Inflammatory macrophage treated with lipopolysaccharide for 1 hour (primary cell): ENCODE measurements at places on chromosomes 1 and 21.

- no peak for DNase-seq
These were observed 88.9 kb downstream of the XPR1 start for GRCh38 chr1:180720753-180721152.

DNA sequence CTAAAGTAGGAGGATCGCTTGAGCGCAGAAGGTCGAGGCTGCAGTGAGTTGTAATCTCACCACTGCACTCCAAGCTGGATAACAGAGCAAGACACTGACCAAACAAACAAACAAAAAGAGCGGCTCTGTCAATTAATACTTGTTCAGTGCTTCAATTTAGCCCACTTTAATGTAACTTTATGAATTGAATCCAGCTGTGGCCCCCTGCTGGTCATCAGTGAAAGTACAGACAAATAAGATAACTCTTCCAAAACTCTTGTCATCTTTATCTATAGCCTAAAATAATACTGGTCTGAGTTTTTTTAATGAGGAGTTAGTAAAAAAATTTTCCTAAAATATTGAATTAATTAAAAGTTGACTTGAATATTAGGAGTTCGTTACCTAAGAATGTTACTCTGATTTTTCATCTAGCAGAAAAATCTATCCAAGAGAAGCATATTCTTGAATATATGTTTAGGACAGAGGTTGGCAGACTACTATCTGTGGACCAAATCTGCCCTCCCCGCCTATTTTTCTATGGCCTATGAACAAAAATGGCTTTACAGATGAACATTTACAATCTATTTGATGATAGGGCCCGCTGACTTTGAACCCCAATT lies 26.1 kb downstream of the ATP5PF start:
- DNase-seq: peak; percentile 32

DNA sequence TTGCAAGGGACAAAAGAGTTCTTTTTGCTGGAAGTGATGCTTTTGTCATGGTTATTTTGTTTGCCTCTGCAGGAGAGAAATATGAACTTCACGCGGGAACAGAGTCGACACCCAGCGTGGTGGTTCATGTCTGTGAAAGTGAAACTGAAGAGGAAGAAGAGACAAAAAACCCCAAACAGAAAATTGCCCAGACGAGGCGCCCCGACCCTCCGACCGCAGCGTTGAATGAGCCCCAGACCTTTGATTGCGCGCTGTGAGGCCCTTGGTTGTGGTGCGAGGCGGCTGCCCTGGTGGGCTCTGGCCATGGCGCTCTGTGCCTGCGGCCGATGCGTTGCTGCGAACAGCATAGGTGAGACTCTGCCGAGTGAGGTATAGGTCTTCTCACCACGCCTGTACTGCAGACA lies 20.9 kb upstream of the NCMAP start:
- no peak for DNase-seq

- DNase-seq: no peak
These were observed 1.0 kb downstream of the FAM78B start for GRCh38 chr1:166165661-166166328.

GRCh38 chr1:230303822-230304221 lies 122.3 kb downstream of the PGBD5 start:
- DNase-seq: peak; percentile 25

DNA sequence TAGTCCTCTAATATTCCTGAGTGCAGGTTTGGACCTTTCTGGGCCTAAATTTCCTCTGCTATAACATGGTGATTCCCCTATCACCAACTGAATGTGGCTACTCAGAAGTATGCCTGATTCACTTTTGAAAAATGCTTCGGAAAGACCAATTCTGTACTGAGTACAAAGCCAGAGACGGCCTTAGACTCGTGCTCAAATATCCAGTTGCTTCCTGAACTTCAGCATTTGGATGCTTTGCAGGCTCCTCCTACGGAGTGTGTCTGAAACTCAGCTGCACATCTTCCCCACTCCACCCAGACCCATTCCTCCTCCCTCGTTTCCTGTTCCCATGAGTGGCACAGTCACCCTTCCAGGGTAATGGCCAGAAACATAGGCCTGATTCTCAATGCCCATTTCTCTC lies 98.4 kb upstream of the GADD45A start:
- DNase-seq: no peak

- DNase-seq: peak; percentile 96
These were observed at the start of gene S100A11 for GRCh38 chr1:152036267-152037216. Gene S100A11, minus strand, starts transcription at chr1:152037004. Its CDS starts 89 bp downstream, at chr1:152036915.

GRCh38 chr1:76998582-76999223 lies 131.4 kb downstream of the ST6GALNAC5 start:
- DNase-seq: no peak

GRCh38 chr1:9418851-9419250 lies 120.4 kb upstream of the SLC25A33 start:
- no peak for DNase-seq

- no peak for DNase-seq
These were observed at the start of gene CASP9 for GRCh38 chr1:15524021-15524282. Gene CASP9, minus strand, starts transcription at chr1:15524215. Its CDS starts 15 bp downstream, at chr1:15524200.

DNA sequence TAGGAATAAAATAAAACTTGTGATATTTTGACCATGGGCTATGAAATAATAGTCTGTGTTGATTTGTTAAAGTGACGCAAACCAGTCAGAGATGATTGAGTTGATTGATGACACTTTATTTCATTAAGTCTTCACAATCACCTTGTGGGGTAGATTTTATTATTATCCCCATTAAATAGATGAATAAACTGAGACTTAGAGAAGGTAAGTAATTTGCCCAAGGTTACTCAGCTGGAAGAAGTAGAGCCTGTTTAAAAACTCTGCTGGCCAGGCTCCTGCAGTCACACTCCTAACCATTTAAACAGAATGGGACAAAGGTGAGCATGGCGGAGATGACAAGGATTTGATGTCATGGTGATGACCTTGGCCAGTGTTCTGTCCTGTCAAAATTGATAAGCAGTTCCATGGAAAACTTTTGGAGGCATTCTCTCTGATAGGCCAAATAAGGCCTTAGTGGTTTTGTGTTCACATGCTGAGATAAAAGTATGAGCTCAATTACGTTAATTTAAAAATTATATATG lies 22.7 kb upstream of the MCOLN3 start:
- no peak for DNase-seq

- DNase-seq: no peak
These were observed 111.6 kb upstream of the GADD45A start for GRCh38 chr1:67573311-67573872.

DNA sequence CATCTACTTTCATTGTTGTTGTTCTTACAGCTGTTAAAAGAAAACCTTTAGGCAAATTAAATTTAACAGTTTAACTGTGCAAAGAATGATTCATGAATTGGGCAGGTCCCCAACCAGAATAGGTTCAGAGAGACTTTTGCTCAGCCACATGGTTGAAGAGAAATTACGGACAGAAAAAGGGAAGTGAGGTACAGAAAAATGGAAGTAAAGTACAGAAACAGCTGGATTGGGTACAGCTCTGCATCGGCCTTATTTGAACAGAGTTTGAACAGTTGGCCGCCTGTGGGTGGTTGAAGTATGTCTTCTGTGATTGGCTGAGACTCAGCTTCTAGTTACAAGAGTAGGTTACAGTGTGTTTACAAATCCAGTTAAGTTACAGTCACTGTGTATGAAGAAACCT lies 210.1 kb downstream of the FGGY start:
- DNase-seq: peak; percentile 78

DNA sequence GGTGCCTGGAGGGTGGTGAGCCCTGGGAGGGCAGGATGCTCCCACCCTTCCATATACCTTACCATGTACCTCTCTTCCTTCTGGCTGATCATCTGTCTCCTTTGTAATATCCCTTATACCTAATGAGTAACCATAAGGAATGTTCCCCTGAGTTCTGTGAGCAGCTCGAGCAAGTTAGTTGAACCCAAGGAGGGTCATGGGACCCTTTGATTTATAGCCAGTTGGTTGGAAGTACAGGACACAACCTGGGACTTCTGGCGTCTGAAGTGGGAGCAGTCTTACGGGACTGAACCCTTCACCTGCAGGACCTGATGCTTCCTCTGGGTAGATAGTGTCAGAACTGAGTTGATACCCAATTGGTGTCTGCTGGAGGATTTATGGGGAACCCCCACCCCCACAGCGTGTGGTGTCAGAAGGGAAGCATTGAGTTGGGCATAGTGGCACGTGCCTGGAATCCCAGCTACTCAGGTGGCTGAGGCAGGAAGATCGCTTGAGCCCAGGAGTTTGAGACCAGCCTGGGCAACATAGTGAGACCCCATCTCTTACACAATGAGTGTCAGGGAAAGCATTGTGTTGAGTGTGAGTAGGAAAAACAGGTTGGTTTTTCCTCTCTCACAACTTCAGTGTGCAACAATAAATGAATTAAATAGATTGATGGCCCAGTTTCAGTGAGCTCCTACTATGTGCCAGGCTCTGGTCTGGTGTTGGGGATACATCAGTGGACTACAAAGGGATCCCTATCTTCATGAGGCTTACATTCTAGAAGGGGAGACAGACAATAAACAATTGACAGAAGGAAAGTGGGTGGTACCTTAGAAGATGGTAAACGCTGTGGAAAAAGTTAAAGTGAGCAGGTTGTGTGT lies 16.0 kb downstream of the DNAJC16 start:
- DNase-seq: no peak

GRCh38 chr1:183148599-183148998 lies 37.5 kb upstream of the LAMC2 start:
- DNase-seq: no peak

- DNase-seq: no peak
These were observed 1.7 kb downstream of the EPHA2 start for GRCh38 chr1:16153999-16154673.

GRCh38 chr1:22527122-22527521 lies 36.2 kb upstream of the EPHA8 start:
- DNase-seq: no peak

DNA sequence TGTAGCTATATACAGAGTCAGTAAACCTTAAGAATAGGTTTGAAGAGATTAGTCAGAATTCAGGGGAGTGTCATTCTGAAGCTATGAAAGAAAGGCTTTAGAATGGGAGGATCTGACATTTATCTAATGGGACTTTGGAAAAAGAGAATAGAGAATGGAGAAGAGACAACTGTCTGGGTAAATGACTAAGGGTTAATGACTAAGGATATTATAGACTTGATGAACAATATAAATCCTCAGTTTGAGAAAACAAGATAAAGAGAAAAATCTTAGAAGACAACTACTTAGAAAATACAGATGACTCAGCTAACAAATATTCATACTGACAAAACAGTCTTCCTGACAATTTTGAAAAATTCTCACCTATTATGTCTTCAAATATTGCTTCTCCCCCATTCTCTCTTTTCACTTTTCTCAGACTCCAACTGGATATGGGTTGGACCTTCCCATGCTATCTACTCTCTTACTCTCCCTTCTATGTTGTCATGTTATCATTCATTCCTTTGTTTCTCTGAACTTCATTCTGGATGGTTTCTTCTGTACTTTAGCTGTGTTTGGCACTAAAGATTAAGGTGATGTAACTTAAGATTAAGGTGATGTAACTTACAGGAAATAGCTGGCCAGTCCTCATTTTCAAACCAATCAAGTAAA lies 20.4 kb downstream of the SLC16A1 start:
- DNase-seq: no peak

DNA sequence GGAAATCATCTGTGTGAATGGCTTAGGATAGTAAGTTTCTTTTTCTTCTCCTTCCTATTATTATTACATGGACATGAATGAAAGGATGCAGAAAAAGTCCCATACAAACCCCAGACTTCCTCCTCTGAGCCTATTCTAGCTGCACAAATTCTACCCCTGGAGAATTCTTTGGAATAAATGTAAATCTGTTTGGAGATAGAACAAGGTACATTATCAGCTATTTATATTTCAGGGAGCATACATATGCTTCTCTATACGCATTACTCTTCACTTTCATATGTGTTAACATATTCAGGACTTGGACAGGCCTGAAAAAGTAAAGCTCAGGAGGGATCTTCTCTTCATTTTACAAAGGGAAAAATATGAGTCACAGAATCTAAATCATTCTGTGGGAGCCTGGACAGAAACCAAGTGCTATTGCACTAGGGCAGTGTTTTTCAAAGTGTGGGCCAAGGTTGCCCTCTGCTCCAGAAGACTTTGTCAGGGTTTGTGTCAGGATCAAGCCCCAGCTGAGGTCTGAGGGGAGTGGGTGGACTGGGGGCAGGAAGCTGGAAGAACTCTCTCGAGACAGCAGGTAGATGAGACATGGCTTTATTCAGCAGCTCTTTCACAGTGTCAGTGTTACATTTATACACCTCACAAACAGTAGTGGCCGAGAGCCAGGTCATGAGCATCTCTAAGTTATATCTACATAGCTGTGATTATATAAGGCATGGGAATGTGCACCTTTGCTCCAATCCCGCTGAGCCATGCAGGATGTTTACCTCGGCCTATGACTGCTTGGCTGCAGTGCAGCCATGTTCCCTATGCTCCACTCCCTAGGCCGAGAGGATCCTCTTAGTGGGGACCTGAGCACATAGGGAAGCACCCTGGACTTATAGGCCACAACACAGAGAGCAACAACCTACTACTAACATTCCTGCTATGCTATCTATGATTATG lies 114.3 kb downstream of the GDAP2 start:
- DNase-seq: no peak

DNA sequence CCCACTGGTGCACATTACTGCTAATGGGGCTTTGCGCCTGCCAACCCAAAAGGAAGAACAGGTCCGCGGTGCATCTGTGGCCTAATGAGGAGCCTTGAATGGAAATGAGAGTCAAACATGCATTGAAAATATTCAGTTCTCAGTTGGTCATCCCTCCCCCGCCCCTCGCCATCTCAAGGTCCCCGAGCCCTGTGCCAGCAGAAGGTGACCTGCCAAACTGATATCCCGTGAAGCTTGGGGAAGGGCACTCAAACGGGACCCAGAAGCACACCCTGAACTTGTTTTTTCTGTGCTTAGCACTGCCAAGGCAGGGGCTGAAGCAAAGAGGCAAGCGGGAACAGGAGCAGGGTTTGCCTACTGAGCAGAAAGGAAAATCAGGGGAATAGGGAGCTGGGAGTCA lies 67.9 kb upstream of the ZNF648 start:
- DNase-seq: no peak

GRCh38 chr1:214476229-214476985 lies 75.0 kb downstream of the PTPN14 start:
- DNase-seq: no peak

DNA sequence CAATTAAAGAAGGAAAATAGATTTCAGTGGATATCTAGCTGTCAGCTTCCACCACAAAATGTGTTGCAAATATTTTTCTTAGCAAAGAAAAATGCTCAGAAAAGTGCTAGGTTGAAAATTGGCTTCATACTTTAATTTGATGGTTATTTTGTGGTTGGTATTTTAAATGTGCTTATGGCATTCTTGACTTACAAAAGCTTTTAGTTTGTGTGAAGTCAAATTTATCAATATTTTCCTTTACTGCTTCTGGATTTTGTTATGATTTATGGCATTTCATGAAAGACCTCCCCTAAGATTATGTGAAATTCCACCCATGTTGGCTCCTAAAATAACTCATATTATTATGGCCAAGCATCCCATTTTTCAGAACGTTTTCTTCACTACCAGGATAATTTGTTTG lies 51.5 kb downstream of the PSMG1 start:
- DNase-seq: no peak

DNA sequence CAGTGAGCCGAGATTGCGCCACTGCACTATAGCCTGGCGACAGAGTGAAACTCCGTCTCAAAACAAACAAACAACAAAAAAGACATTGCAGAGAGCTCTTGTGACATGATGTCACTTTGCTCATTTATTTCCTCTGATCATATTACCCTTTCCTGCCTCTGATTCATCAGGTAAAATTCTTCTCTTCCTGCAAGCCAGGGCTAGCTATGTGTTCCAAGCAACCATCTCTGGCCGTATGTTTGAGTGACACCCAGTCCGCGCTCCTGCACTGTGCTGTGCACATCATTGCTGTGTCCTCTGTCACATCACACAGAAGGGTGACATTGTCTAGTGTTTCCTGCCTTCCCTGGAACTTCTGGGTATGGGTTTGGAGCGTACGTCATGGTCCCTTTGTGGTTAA lies 251.3 kb downstream of the PCP4 start:
- DNase-seq: no peak

- no peak for DNase-seq
These were observed 36.4 kb downstream of the MRAP start for GRCh38 chr21:32334980-32335531.
